ENCODE measurements at places on chromosomes 16 and 17.

- DNase-seq = no peak
Observed at GRCh38 chr17:45226576-45226975, 4.9 kb downstream of the FMNL1 start.

DNA sequence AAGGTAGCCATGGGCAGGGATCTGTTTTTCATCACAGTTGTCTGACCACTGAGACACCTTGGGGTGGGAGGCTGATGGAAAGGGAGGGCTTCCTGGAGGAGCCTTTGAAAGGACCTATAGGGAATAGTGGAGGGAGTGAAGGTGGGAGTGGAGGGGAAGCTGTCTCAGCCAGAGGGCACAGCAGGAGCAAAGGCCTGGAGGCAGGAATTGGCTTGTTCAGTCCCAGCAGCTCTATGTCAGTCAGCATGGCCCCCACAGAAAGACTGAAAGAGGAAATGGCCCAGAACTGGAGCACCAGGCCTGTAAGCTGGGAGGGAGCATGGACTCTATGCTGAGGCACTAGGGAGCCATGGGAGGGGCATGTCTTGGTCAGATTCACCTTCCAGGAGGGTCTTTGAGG is 12.8 kb upstream of the CBFB start:
- DNase-seq = no peak

GRCh38 chr16:1291576-1291974 is 17.9 kb upstream of the UBE2I start:
- DNase-seq = peak; percentile 31

DNA sequence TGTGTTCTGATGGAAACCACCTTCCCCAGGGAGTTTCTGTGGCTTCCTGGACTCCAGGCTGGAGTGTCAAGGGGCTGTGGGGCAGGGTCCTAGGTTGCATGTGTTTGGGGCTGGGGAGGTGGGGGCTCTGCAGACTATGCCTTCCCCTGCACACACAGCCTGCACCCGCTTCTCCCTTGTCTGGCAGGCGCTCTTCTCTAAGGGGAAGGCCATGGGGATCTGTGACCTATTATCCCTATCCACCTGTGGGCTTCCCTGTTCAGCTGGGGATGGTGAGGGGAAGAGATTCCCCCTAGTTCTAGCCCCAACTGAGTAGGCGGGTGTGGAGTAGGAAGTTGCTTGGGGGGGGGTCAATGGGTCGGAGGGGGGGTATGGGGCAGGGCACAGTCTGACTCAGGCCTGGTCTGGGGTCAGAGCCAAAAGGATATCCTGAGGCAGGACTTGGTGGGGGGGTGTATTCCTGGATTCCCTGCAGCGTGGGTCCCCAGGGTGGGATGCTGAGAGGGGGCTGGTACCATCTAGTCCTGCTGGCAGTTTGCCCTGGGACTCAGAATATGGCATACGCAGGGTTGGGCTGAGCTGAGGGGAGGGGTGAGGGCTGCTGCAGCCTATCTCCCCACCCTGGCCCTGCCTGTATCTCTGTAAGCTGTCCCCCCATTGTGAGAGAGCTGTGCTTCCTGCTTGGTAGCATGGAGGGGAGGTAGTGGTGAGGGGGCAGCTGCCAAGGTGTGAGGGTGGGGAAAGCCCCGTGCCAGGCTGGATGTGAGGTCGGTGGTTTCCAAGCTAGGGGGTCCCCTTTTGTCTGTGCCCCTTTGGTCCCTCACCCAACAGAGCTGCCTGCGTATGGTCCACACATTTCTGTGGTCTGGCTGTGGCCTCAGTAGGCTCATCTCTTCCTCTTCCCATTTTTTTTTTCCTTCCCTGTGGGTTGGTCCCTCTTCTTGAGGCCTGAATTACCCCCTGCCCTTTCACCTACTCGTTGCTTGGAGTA is 14.7 kb downstream of the RARA start:
- no peak for DNase-seq

DNA sequence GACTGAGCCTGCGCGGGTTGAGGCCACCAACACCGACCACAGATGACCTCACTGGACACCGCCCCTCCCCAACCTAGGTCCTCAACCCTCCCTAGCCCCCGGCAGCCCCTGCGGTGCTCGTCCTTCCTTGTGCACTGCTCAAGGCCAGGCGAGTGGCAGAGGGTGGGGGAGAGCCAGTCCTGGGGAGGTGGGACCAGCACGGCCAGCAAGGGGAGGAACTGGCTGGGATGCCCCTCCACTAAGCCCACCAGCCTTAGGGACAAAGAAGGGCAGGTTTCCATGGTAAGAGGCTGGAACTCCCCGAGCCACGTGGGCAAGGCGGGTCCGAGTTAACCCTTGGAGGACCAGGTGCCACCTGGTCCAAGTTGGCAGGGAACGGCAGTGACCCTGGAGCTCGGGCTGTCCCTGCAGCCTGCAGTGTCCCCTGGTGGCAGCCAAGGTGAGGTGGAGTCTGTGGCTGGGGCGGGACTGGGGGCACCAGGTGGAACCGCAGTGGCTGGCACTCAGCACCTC is 9.2 kb downstream of the FSCN2 start:
- no peak for DNase-seq

- DNase-seq = no peak
Observed at GRCh38 chr17:6683081-6683684, 30.0 kb downstream of the SLC13A5 start.

GRCh38 chr17:8153031-8153451 is 837 bp upstream of the PER1 start:
- no peak for DNase-seq

DNA sequence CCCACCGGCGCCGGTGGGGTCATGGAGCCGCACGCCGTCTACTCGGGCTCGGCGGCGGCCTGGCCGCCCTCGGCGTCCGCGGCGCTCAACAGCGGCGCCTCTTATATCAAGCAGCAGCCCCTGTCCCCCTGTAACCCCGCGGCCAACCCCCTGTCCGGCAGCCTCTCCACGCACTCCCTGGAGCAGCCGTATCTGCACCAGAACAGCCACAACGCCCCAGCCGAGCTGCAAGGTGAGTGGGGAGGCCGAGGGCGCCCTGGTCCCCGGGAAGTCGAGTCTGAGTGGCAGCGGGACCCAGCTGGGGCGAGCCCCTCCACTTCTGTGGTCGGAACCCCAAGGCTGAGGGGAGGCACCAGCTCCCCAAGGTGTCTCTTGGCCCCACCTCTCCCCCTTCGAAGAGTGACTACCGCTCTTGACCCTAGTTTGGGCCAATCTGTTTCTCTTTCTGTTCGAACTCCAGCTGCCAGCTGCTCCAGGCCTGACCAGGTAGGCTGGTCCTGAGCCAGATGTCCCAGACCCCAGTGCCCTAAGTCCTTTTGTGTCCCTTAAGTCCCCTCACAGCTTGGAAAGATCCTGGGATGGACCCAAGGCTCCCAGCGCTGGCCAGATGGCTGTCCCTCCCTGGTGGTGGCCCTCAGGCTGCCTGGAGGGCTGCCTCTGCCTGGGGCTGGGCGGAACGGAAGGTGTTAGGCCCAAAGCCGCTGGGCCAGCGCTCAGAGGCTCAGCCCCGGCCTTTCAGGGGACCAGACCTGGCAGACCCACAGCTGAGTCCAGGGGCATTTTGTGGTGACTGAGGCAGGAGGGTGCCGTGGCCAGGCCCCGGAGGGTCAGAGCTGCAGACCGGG is 1.2 kb downstream of the FOXF1 start:
- DNase-seq = no peak

GRCh38 chr16:76318565-76318964 is 41.4 kb downstream of the CNTNAP4 start:
- no peak for DNase-seq

- no peak for DNase-seq
Observed at GRCh38 chr17:306116-306515, 46.5 kb downstream of the RPH3AL start.
